ENCODE measurements at places on chromosomes 12 and 14.

- no peak for DNase-seq
Measured at GRCh38 chr14:49954171-49954631, 61.3 kb downstream of the ARF6 start.

DNA sequence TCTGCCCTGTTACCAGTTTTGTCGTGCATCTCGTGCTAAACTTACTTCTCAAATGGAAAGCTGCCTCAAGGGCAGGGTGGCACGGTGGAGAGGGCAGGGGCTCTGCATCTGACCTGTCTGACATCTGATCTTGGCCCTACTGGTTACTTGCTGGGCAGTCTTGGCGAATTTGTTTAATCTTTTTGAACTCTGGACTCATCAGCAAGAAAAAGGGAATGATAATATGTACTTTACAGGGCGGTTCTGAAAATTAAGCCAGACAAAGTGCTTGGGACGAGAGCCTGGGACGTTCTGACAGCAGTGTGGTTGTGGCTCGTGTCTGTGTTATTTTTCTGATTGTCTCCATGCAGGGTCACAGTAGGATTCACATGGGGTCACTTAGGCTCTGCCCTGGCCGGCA is 659.3 kb downstream of the VRK1 start:
- DNase-seq = no peak

GRCh38 chr12:110513842-110514241 is 11.7 kb downstream of the RAD9B start:
- DNase-seq = no peak

- DNase-seq = no peak
Measured at GRCh38 chr12:67593041-67593440, 55.5 kb upstream of the DYRK2 start.

GRCh38 chr14:71474301-71475265 is 457.6 kb upstream of the RGS6 start:
- DNase-seq = no peak

- DNase-seq = no peak
Measured at GRCh38 chr12:116465856-116466255, 93.3 kb upstream of the MAP1LC3B2 start.

- DNase-seq = no peak
Measured at GRCh38 chr14:26597071-26597588, 703 bp downstream of the NOVA1 start.

- DNase-seq = no peak
Measured at GRCh38 chr12:126773012-126773411, 1494.0 kb upstream of the TMEM132C start.

DNA sequence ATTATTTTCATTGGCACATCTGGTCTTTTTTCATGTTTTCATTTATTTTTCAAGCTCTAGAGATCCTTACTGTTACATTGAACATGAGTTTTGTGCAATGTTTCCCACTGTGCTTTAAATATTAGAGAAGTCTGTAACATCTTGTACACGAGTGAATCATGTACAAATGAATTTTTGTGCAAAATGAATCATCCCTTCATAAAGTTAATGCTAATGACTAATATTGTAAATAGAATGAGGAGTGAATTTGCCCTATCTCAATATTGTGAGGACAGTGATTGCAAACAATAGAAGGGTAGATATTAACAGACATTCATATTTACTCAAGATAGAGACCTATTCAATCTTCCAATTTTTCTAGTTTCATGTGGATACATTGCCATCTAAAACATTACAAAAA is 463.3 kb upstream of the FOXG1 start:
- no peak for DNase-seq

GRCh38 chr12:10701843-10702242 is 21.3 kb downstream of the YBX3 start:
- no peak for DNase-seq

- no peak for DNase-seq
Measured at GRCh38 chr12:81949416-81949815, 190.3 kb upstream of the PPFIA2 start.
